ENCODE measurements at places on chromosomes 6 and 20. TPM values are rescaled to one million over a fixed set of nuclear protein-coding genes. Genes with fewer than 3 reads are reported as not detected.

ADGRB3 gene
- total RNA-seq: under 0.01 TPM

DEFB124 gene
- total RNA-seq: not detected

CLPSL1 gene
- not detected for total RNA-seq

C20orf202 gene
- 0.12 TPM for total RNA-seq

FOXP4 gene
- total RNA-seq: 2.8 TPM

PNPLA1 gene
- total RNA-seq: not detected

GSTA3 gene
- not detected for total RNA-seq

BMP7 gene
- not detected for total RNA-seq

NR2E1 gene
- total RNA-seq: not detected

Measured in uterine smooth muscle cell (primary cell).